ENCODE measurements at places on chromosomes 11 and 22.

- DNase-seq = no peak
Measured at GRCh38 chr11:10317776-10318526, 13.1 kb downstream of the ADM start.

DNA sequence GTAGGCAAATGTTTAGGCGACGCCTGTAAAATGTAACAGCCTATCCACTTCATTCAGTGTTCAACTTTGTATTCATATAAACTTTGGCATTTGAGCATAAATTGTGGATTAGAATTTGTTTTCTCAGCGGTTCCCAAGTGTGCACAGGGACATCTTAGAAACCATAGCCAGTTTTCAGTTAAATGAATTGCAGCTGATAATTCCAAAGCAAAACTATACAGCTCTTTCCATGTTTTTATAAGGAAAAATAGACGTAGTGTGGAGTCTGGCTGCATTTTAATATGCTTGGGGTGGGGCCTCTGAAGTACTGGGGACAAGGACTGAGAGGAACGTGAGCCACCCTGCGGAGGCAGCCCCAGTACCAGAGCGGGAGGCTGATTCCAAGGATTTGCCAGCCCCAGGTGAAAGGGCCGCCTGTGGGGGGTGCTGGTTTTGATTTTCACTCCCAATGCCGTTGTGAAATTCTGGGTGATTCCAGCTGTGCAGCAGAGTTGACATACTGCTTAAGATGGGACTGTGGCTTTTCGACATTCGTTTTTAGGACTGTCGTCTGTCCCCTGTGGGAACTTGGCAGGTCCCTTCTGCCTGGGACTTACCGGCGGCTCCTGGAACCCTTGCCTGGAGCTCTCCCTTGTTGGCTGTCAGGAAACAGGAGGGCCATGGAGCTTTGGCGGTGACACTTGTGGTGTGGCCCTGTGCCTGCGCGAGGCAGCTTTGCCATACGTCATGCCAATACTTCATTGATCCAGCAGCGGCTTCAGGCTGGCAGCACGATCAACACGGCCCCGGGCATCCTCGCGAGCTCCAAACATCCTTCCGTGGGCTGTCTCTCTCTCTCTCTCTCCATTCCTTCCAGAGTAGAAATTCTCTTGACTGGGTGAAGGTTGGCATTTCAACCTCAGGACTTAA, 370.9 kb downstream of the TBC1D22A start:
- peak; percentile 51 for DNase-seq

- DNase-seq = no peak
Measured at GRCh38 chr11:30314625-30315024, 8.3 kb upstream of the ARL14EP start.

DNA sequence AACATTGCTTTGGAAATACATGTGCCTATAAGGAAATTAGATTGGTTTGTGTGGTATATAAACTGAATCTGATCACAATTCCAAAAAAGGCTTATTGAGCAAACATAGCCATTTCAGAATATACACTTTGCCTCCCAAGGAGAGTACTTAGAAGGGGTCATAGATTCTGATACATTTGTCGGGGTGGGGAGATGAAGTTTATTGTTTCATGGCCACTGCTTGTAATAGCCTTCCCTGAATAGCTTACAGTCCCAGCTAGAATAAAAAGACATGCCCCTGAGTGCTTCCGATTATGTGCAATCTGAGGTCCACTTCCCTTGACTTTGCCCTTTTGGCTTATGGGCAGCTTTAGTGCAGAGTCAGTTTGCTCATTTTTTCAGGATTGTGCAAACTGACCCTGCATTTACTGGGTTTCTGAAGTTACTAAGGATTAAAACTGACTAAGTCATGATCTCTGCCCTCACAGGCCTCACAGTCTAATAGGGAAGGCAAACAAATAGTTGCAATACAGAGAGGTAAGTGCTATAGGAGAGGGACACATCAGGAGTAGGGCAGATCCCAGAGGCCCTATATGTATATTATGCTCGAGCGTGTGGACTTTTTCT, 184.2 kb downstream of the BLID start:
- DNase-seq = no peak

DNA sequence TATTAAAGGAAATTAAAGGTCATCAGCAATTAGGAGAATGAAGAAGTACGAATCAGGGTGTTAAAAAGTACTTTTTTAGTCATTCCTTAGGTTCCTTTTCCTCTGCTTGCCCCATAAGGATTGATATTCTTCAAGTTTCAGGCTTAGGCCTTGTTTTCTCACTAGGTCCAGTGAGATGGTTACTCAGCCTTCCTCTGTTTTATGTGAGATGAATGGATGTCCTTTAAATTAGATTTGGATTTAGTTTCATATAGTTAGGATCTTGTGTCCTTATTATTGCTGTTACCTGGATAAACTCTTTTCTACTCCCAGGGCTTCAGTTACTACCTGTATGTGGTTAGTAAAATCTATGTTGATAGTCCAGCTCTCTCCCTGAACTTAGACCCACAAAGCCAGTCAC, 29.2 kb downstream of the FAR1 start:
- no peak for DNase-seq

DNA sequence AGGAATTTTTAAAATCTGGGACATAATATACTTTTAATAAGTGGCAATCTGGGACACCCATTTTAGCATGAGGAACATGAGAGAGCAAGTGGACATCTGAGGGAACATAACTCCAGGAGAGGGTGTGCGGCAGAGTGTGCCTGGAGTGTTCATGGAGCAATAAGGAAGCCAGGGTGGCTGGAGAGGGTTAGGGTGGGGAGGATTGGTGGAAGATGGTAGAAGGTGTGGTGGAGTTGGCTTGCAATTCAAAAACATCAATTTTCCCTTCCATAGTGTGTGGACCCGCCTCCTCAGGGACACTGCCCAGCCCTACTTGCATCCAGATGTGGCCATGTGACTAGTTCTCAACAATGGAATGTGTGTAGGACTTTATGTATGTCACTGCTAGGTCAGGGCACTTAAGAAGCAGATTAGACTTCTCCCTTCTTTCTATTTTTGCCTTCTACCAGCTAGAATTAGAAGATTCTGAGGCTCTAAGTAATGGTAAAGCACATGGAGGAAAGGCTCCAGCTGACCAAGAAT, 4.4 kb upstream of the DENND5A start:
- DNase-seq = no peak

GRCh38 chr11:94494126-94494680, 419 bp downstream of the ANKRD49 start:
- DNase-seq = no peak

DNA sequence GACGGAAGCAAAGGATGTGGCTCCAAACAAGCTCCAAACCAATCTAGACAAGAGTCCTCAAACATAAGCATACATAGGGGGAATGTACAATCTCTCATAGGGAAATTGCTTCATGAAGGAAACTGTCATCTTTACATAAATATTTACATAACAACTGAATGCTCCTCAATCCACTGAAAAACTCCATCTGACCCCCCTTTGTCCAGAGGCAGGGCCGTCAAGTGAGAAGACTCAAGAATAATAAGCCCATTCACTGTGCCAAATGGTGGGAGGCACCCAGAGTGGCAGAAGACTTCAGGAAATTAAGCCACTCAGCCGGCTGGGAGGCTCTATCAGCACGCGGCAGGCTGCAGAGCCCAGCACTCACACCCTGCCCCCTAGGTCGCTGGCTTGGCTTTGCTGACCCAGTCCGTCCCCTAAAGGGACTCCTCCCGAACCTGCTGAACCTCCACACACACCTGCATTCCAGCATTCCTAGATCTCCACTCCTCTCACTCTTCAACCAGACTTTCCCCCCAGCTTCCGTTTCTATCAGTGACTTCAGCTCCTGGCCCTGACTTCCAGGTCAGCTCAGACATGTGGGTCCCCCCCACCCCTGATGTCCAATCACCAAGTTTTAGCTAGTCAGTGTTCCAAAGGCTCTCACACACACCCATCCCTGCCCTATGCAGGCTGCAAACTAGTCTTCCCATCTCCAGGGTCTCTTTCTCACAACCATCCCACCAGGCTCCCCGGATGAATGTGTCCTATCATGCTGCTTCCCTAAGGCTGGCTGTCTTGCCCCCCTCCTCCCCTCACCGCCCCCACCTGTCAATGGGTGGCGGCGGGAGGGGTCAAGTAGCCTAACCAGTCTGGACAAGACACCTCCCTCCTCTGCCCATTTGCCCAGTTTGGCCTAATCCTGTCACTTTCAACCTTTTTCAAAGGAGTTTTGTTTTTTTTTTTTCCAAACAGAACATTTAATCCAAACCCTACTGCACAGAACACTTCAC, 11.3 kb downstream of the VPS37C start:
- DNase-seq = no peak

GRCh38 chr11:95684170-95684569, 105.4 kb downstream of the FAM76B start:
- DNase-seq = no peak

All from forelimb muscle (tissue), 1 donor.